ENCODE measurements at places on chromosomes 4 and X.

DNA sequence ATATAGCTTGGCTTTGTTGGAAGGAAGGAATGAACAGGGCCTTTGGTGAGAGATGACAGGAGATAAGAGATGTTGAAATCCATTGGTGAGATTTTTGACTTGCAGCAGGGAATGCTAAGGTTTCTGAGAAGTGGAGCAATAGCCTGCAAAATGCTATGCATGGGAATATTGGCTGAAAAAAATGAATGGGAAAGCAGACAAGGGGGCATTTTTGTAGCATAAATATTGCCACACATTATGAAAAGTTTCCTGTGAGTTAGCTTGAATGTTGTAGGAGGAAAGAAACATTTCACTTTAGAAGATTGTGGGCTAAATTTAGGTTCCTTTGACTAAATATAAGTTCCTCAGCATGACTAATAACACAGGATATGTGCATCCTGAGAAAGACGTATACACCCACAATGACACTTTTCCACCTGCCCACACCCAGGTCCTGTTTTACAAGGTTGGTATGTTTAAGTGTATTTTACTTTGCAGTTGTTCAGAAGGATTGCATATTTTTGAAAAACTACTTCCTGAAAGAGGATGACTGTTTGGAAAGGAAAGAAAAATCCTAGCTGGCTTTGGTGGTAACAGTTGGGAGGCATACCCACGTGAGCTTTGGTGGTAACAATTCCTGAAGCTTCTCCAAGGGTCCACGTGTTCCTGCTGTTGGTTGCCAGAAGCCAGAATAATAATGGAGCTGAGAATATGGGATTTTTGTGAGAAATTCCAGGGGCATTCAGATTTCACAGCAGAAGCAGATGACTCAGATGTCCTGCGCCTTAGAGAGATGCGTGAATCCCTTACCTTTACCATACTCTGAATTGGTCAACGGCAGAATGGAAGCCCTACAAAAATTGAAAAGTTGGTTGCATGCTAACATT is 28.5 kb downstream of the PHEX start:
- no peak for DNase-seq

DNA sequence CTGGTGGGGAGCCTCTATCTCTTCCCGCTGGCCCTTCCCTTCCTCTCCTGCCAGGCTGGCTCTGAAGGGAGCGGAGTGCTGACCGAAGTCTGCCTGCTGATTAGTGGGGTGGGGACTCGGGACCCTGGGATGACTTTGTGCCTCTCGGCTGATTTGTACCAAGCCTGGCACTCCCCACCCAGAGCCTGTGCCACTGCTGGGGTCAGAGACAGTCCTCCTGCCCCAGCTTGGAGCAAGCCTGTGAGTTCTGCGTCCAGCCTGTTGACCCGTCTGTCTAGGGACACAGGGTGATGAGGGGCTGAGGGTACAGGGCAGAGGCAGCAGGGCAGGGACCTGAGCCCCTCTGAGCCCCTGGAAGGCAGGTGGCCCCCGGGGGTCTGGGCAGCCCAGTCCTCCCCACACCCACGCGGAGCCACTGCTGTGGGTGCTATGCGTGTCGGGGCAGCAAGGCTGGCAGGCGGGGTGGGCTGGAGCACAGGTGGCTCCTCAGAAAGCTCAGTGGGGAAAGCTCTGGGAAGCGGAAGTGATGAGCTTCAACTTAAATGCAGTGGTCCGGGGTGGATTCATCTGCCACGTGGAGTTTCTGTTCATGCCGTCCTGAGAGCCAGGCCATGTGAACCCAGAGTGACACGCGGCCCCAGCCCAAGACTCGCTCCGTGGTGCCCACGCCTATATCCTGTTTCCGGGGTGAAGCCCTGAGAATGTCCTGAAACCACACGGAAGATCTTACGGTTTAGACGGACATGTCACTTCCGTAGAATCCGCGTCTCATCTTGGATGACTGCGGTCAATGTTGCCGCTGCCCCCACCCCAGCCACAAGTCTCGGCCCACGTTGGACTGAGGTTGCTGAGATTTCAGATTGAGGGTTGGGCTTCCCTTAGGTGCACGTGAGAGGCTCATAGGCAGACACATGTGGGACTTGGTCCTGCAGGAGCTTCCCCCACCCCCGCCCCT is 21.1 kb upstream of the UVSSA start:
- no peak for DNase-seq

- DNase-seq, result no peak
Measured at GRCh38 chr4:10731690-10732089, 47.1 kb upstream of the CLNK start.

DNA sequence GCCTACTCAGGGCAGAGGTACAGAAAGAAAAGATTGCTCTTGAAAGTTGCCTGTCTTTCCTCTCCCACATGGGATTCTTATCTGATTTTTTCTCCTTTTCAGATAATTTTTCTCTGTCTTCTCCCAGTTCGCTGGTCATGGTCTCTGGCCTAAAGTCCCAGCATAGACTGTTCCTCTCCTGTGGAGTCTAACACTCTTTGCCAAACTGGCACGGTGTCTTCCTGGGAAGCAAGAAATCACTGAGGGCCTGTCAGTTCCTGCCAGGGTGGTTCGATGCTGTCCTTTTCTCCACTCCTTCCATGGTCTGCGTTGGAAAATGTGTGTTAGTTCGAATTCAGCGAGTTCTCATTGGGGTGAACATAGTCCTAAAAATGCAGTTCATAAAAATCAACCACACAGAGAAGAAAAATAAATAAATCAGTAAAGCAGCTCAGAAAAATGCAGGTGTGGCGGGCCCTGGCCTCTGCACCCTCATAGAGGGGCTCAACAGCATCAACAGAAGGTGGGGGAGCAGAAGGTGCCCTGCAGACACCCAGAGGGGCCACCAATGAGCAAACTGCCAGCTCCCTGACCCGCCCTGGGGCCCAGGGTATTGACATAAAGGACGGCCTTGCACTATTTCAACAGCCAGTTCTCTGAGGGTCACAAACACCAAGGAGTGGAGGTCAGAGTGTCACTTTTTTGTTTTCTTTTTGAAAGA is 2.1 kb downstream of the RGN start:
- no peak for DNase-seq

DNA sequence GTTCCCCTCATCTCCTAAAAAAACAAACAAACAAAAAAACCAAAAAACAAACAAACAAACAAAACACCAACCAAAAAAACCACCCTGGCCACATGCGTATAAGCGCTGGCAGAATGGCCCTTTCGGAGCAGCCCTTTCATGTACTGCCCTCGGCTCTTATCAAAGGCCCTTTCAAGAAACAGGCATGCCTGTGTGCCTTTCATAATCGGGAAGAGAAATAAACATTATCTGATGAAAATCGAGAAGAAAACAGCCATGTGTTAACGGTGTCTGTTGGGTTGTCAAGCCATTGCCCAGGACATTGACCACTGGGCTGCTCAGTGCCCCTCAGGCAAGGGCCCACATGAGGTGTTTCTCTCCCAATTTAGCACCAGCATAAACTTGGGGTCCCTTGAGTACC is 68.3 kb downstream of the PJA1 start:
- no peak for DNase-seq

DNA sequence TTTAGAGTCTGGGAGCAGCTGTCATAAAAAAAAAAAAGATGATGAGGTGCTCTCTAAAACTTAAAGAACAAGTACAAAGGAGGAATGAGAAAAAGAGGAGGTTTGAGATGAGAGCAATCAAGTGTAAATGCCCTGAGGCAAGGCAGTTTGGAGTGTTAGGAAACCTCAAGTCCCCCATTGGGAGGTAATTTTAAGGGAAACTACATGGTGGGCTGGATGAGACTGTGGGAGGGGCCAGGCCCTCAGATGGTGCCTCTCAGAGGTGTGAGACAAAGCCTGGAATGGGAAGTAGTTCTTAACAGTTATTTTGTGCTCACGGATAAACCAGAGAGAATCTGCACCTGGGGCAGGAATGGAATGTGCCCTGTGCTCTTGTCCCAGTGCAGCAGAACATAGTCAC is 1.9 kb upstream of the MAGEB3 start:
- no peak for DNase-seq

DNA sequence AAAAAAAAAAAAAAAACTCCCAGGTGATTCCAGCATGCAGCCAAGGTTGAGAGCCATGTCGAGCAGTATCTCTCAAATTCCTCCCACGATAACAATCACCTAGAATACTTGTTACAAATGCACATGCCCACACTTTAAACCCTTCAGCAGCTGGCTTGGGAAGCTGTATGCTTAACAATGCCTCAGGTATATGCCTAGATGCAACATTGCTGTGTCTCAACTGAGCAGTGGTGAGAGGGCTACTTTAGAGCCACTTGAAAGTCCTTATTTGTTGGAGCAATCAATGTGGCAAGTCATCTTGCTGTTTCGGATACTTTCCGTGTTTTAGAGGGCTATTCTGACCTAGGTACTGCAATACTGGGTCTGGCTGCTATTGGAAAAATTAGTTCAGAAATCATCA is 487.4 kb downstream of the INPP4B start:
- no peak for DNase-seq

Measured in activated T-helper 1 cell treated with anti-CD3 and anti-CD28 coated beads, Interleukin-2, amount 50 U/mL, for 16 hours (primary cell).